ENCODE measurements at places on chromosomes 1 and 21.

- no peak for DNase-seq
Observed at GRCh38 chr1:246483569-246483933, 23.5 kb downstream of the SMYD3 start.

DNA sequence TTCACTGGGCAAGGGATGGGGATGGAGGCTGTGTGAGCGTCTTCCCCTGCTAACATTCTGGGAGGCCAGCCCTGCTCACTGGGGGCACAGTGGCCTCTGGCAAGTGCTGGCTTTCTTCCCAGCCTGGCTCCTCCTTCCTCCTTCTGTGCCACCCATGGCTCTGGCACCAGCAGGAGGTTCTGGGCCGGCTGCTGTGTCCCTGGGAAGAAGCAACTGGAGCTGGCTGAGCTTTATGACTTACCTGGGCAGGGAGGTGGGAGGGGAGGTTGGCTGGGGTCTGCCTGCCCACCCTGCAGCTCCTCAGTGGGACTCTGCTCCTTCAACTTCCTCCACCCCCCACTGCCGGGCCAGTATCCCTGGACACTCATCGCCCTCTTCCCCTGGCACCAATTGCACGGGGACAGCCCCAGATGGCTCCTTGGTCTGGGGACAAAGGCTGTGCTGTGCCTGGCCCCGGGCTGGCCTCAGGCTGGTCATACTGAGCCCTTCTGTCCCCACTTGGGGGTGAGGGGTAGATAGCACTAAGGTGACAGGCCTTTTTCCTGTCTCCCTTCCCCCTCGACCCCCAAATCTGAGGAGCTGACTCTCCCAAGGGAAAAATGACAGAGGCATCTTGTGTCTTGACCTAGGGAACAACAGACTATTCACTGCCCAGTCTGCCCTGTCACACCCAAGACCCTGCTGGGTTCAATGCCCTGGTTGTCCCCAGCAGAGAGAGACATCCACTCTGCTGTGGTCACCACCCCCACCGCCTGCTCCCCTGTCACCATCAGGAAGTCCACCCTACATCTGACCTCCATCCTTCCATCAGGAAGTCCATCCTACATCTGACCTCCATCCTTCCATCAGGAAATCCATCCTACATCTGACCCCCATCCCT is 14.4 kb downstream of the CDK18 start:
- no peak for DNase-seq

- no peak for DNase-seq
Observed at GRCh38 chr1:29180497-29181412, 945 bp downstream of the SRSF4 start.

GRCh38 chr21:35868869-35869223 is 191.5 kb downstream of the SETD4 start:
- DNase-seq: no peak

- DNase-seq: no peak
Observed at GRCh38 chr1:154808261-154808908, 61.7 kb downstream of the KCNN3 start.

DNA sequence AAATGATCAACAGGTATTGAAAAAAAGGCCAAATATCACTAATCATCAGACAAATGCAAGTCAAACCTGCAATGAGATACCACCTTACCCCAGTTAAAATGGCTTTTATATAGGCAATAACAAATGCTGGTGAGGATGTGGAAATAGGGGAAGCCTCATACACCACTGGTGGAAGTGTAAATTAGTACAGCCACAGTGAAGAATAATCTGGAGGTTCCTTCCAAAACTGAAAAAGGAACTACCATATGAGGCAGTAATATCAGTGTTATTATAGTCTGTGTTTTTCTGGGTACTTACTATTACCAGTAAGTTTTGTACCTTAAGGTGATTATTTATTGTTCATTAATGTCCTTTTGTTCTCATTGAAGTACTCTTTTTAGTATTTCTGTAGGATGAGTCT is 201.3 kb downstream of the MRPL39 start:
- no peak for DNase-seq

- no peak for DNase-seq
Observed at GRCh38 chr1:222168621-222169020, 379.3 kb downstream of the HHIPL2 start.

DNA sequence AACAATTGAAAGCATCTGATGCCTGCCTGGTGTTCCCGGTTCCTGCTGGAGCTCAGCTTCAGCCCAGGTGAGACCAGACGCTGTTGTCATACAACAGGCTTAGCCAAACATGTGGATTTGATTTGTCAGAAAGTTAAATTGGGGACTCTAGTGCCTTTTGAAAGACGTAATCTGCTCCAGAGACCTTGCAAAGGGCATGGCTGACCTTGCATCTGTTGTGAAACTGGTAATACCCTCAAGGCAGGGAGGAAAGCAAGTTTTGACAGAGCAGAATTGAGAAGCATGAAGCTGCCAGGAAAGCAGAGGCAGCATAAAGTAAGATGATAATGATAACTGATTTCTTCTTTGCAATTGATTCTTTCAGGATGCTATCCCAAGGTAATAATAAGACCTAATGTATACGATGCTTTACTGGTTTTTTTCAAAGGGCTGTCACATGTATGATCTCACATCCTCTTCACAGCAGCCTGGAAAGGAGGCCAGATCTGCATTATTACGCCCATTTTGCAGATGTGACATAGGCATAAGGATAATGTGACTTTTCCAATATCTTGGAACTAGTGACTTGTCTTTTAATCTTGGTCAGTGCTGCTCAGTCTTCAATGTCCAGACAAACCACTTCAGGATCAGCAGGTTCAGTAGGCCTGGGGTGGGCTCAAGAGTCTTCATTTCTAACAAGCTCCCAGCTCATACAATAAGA is 24.7 kb upstream of the CNN3 start:
- no peak for DNase-seq

DNA sequence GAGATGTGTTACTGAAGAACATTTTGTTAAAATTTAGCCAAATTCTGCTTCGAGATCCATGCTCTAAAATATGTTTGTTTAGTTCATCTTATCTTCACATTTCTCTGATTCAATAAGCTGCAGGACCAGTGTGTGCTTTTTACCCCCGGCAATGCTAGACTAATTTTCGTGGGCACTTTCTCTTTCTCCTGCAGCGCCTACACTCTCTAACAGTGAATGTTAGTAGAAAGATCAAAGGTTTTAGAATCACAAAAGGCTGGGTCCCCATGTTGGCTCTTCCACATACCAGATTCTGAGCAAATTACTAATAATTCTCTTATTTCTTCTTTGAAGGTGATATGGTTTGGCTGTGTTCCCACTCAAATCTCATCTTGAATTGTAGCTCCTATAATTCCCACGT is 8.5 kb downstream of the CHML start:
- DNase-seq: no peak

DNA sequence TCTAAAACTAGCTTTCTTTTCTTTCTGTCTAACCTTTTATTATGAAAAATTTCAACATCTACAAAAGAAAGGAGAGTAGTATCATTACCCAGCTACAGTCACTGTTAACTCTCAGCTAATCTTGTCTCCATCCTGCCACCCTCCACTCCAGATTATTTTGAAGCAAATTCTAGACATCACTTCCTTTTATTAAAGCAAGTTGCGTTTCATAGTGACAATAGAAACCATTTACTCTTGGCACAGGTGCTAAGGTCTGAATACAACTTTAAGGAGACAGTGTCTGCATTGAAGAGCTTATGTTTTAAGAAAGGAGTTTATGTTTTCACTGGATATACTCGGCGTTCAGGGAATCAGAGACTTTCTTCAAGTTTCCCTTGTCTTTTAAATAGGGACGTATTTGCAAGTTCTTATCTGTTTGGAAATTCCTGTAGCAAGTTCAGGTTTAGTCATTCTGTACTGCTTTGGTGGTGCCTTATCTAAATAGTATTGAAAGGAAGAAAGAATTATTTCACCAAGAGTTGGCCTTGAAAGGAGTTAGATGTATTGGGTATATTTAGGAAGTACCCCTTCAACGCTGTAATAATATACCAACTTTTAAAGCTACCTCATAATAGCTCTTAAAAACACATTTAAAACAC is 42.7 kb downstream of the ITSN1 start:
- no peak for DNase-seq

- DNase-seq: no peak
Observed at GRCh38 chr1:110436635-110437034, 14.3 kb upstream of the PROK1 start.

DNA sequence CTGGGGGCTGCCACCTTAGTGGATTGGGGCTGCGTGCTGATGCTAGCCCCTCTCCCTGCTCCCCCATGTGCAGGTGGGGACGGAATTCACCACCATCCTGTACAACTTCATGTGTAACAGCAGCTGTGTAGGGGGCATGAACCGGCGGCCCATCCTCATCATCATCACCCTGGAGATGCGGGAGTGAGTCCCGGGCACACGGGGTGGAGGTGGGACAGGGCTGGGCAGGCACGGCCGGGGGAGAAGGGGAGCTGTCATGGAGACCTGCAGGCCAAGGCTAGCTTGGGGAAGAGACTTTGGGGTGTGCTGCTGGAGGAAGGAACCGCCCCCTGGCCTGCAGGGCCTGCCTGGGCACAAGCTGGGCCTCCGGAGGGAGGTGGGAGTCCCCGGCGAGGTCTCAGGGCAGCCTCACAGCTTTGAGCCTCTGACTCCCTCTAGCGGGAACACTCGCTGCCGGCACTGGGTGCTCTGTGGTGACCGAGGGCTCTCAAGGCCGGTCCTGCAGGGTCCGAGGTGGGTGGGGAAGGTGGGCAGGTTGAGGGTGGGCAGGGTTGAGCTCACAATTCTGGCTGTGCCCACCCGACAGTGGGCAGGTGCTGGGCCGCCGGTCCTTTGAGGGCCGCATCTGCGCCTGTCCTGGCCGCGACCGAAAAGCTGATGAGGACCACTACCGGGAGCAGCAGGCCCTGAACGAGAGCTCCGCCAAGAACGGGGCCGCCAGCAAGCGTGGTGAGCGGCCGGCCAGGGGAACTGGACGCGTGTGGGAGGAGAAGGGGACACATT is 25.0 kb upstream of the CCDC27 start:
- no peak for DNase-seq

DNA sequence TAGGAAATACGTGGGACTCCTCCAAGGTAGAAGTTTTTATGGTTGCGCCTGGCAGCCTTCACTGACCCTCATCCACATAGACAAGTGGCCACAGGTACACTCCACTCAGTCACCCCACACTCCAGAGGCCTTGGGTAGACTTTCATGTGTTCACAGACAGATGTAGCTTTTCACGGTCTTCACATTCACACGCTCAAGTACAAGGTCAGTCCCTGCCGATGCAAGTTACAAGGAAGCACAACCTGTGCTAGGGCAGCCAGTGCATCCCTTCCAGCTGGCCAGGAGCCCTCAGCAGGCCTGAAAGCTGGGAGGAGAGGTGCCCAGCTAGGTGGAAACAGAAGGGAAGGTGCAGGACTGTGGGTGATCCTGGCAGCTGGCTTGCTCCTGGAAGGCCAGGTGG is 55.5 kb upstream of the FAM20B start:
- DNase-seq: no peak

- no peak for DNase-seq
Observed at GRCh38 chr1:51584021-51584420, 32.9 kb upstream of the OSBPL9 start.

DNA sequence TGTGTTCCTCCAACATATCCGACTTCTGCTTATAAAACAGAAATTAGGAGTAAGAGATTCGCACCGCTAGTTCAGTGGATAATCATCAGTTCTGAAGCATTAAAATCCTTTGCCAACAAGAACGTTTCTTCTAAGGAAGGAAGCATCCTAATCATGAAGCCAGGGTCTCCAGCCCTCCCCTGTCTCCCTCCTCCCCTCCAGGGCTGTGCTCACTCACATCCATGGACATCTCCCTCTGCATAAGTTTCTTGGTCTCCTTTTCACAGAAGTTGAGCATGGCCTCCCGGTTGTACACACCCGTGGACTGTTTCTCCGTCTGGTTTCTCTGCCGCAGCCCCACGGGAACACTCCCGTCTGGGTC is 505 bp downstream of the LMOD1 start:
- no peak for DNase-seq

DNA sequence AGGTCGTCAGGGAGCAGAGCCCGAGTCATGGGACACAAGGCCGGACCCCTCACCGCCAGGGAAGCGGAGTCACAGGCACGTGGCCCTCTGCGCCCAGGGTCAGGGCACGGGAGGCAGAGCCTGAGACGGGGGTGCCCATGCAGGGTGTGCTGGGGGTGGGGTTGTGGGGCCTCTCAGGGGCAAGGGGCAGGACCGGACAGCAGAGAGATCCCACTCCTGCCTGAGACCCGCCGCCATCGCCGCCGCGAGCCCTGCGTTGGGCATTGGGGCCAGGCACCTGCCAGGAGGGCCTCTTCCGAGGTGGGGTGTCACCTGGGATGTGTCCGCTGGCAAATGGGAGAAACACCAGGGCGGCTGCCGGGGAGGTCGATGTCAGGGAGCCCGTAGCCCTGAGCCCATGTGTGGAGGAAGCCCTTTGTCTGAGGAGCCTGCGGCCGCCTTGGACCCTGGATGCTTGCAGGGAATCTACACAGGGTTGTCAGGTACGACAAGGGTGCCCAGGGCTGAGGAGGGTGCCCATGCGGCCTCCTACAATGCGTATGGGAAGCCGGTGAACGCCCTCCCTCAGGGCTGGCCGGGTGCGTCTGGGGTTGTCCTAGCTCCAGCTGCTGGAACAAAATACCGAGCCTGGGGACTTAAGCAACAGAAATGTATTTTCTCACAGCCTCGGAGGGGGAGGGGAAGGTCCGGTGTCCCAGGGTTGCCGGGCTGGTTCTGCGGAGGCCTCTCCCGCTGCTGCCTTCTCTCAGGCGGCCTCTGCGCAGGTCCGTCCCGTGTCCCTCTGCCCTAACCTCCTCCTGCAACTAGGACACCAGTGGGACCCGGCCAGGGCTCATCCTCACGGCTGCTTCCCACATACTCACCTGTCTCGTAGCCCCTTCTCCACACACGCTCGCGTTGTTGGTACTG is 16.4 kb upstream of the C1orf159 start:
- no peak for DNase-seq
